ENCODE measurements at places on chromosomes 7 and 10.

DNA sequence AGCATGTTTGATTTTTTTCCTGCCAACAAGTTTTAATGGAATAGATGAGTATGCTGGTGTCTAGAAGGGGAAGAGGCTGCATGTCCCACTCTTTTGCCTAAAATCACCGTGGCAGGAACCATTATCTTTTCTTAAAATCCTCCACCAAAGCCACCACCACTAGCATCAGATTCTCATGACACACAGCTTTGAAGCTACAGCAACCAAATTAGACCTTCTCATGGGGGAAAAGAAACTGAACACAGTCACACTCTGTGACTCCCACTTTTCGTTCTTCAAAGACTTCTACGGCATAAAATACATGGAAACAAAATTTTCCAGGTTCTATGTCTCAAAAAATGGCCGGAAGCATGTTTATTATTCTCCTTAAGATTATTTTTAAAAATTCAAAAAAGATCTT lies 81.8 kb downstream of the SGMS1 start:
- DNase-seq, result no peak

GRCh38 chr7:17822547-17823173 lies 117.6 kb downstream of the SNX13 start:
- DNase-seq, result no peak

DNA sequence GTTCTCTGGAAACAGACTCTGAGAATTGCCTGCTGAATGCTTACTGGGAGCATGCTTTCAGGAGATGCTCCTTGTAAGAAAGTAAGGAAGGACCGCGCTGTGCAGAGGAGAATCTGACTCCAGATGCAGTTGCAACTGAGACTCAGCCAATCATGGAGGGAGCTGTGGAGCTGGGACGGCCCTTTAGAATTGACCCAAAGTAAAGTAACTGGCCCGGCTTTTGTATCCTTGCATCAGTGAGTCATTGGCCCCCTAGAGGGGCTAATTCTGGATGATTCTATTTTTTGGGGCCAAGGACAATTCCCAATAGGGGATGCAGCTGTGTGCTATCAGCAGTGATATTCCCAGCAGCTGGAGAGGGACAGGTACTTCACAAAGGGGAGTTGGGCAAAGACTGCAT lies 170.4 kb downstream of the PTEN start:
- no peak for DNase-seq

GRCh38 chr7:131072505-131073091 lies 255.1 kb upstream of the MKLN1 start:
- no peak for DNase-seq

GRCh38 chr7:128123291-128124037 lies 92.2 kb upstream of the LRRC4 start:
- no peak for DNase-seq

DNA sequence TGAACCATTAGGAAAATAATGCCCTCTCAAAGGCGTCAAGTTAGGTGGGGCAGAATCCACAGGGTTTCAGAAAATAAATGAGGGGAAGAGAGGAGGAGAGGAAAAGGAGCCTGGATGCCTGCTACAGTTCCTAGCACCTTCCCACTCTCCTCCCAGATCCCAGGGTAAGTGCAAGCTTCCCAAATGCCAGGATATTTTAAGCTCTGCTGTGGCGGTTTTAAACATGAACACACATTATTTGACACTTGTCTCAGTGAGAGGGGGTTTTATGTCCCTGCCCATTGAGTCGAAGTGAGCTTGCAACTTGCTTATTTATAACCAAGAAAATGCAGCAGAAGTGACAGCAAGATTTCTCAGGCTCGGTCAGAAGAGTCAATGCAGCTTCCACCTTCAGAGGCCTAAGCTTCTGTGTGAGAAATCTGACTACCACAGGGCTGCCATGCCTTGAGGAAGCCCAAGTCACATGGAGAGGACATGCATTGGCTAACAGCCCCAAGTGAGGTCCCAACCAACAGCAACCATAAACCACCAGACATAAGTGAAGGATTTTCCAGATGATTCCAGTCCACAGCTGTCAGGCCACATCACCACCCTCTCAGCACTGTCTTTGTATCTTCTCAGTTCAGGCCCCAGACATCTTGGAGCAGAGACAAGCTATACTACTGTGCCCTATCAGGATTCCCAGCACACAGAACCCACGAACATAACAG lies 17.9 kb upstream of the BMPER start:
- no peak for DNase-seq

DNA sequence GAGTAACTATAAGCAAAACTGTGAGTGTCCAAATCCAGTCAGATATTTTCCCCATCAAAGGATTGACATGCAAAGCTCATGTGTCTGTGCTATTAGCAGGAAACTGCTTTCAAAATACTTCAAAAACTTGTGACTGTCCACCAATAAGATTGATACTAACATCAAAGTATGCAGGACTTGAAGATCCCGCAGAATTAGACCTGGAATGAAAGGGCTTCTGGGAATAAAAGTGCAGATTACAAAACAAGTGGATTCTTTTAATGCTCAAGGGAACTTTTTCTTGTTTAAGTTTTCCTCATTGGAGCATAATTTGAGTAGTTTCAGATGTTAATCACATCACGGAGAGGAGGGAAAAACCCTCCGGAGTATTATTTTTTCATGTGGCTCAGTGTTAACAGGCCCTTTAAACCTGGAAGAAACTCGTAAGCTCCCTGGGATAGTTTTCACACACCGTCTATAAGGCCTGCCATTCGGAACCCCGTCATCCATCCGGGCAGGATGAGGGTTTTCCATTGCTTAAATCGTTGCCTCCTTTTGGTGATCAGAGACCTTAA lies 33.9 kb upstream of the MKX start:
- no peak for DNase-seq

DNA sequence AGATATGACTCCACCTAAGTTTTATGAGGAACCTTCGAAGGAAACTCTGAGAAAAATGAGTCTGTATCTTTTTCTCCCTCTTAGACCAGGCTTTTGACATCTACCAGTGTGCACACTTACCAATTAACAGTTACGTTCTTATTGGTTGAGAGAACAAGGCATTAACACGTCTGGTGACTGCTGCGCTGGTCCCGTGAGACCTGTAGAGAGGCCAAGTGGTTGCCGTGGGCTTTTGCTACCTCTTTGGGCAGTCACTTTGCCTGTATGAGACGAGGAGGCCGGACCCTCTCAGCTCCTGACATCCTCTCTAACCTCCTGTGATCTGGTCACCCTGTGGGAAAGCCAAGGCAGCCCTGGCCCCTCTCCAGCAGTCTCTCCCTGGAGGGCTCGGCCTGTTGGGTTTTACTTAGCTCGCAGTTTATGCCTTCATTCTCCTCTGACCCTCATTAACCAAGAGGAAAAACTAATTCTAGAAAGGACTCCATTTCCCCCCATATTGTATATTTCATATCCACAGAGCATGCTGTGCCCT lies 513.9 kb upstream of the GALNT17 start:
- no peak for DNase-seq

- DNase-seq, result no peak
Measured at GRCh38 chr10:6012121-6012905, 35.0 kb upstream of the IL15RA start.

GRCh38 chr10:112327678-112328077 lies 44.5 kb downstream of the TECTB start:
- no peak for DNase-seq

DNA sequence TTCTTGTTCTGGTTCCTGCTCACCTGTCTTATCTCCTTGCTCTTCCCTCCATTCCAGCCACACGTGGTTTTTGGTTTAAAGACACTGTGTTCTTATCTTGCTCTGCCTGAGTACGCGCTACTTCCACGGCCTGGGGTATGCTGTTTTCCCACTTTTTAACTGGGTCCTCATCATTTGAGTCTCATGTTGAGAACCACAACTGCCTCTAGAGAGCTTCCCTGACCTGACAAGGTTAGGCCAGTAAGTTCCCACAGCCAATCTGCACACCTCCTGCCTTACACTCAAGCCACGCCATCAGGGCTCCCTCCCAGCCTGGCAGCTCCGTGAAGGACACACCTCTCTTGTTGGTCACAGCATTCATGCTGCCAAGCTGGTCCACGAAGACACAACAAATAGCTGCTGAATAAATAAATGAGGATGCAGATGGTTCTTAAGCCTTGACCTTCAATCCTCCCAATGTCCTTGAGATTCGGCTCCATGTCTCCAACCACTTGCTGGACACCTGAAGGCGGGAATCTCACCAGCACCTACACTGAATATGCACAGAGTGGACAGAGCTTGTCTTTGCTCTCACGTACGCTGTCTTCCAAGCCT lies 201.7 kb upstream of the KLF14 start:
- no peak for DNase-seq

GRCh38 chr10:67868132-67868531 lies 16.3 kb upstream of the SIRT1 start:
- DNase-seq, result no peak

DNA sequence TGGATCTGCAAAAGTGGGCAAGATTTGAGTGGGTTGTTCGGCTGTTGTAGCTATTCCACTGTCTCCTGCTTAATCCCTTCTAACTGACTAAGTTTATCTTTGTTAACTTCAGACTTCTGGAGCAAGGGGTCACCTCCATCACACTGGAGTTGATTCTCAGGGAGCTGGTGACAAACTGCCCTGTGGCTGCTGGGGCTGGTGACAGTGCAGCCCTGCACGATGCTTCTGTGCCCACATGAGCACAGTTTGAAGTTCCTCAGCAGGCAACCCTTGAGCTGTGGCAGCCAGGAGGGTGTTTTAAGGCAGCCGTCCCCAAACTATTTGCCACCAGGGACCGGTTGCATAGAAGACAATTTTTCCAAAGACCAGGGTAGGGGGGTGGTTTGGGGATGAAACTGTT lies 40.5 kb downstream of the ADRB1 start:
- DNase-seq, result no peak

DNA sequence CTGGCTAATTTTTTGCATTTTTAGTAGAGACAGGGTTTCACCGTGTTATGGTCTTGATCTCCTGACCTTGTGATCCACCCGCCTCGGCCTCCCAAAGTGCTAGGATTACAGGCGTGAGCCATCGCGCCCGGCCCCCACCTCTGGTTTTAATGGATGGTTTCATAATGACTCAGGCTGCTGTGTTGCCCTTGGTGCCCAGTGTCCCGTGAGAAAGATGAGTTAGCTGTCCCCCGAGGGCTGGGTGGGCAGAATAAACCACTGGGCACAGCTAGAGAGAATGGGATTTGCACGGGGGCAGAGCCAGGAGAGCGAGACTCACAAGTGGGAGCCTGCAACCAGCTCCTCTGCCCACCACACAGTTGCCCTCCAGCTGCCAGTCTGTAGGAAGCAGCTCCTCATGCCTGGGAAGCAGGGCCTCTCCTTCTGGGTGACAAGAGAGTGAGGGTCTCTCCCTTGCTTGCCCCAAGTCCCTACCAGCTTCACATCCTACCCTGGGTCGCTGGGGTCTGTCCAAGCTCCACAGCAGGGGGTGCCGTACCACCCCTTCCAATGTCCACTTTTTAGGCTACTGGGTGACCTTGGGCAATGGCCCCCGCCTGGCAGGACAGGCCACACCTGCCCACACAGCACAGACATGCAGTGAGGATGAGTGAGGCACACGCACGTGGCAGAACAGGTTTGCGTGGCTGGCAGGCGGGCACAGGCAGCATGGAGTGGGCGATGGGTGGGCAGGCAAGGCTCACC lies 16.1 kb upstream of the NDST2 start:
- no peak for DNase-seq

DNA sequence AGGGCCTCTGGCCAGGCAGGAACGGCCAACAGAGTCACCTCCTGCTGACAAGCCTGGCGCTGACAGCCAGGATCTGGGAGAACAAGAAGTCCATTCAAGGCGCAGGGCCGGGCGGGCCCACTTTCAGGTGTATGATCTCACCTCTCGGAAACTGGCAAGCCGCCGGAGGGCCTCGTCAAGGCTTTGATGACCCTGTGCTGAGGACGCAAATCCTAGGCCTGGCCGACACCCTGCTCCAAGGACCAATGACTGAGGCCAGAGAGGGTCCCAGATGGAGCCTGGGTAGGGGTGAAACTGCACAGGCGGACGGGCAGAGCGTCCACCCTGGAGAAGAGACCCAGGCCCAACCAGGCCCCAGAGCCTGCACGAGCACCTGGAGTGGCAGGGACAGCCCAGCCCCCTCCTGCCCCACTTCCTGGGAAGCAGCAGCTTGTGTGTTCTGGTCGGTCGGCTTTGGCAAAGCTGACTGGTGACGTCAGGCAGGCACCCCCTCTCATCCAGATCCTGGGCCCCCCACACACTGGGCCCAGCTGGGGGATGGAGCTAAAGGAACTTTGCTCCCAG lies 30.6 kb downstream of the MYL10 start:
- DNase-seq, result no peak

DNA sequence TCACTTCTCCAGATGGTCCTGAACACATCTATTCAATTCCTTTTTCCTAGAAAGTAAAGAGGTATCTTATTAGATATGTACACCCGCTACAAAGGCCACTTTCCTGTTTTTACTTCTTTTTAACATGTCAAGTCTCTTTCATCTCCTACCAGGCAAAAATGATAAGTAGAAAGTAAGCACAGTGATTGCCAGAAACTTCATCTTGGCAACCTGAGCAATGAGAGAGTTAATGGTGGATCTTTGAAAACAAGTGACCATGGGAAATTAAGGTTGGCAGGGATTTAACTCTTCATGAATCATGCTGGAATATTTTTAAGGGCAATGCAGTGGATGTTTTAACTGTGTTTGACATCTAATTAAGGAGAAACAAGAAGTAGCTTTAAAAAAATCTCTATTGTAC lies 2.7 kb downstream of the SEMA3A start:
- DNase-seq, result no peak

GRCh38 chr7:137020351-137020750 lies 151.9 kb downstream of the CHRM2 start:
- DNase-seq, result no peak

DNA sequence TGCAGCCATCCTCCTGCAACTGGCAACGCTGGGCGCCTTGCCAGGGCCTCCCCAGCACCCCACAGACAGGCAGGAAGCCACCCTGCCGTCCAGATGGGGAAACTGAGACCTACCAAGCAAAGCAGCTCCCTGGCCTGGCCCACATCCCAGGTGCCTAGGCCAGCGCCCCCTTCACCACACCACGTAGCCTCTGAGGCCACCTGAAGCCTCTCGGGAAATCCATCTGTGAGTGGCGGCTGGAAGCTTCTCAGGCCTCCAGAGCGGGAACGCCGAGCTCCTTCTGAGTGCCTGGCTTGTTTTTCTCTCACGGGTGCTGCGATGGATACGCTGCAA lies 58.7 kb downstream of the UNCX start:
- DNase-seq, result no peak

- DNase-seq, result no peak
Measured at GRCh38 chr10:11668847-11669610, 57.6 kb upstream of the USP6NL start.

- DNase-seq, result no peak
Measured at GRCh38 chr10:72370201-72370722, 15.5 kb upstream of the DNAJB12 start.

DNA sequence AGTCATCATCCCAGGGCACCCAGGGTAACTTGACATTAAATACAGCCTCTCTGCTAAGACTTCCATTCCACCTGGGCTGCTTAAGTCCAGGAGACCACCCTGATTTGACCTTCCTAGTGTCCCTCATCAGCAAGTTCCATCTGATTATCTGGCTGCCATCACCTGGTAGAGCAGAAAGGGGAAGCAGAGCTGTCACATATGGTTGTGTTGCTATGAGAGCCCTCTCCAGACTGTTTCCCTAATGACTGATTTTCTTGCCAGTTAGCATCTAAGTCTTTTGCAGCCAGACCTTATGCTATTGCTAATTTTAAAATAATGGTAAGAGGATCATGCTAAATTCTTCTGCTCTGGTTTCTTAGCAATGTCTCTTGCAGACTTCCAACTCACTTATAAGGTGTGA lies 38.7 kb downstream of the KCNH2 start:
- no peak for DNase-seq

- no peak for DNase-seq
Measured at GRCh38 chr7:28989211-28989980, 31.3 kb upstream of the TRIL start.

All from HFFc6 (cell line).